ENCODE measurements at places on chromosomes 7 and 10. TPM values are rescaled to one million over a fixed set of nuclear protein-coding genes. Genes with fewer than 3 reads are reported as not detected.

Gene ZNF239
- not detected for total RNA-seq

GRCh38 chr10:77932016-77932715 is 5.6 kb upstream of the DLG5 start:
- no peak overlapping the region for H3K27ac ChIP-seq
- DNase-seq = no peak
- H3K4me3 ChIP-seq = no peak overlapping the region
- peaks cover 6% of the 10 kb centered on the region for H3K4me1 ChIP-seq
- no peaks in the 10 kb centered on the region for H3K36me3 ChIP-seq

DNA sequence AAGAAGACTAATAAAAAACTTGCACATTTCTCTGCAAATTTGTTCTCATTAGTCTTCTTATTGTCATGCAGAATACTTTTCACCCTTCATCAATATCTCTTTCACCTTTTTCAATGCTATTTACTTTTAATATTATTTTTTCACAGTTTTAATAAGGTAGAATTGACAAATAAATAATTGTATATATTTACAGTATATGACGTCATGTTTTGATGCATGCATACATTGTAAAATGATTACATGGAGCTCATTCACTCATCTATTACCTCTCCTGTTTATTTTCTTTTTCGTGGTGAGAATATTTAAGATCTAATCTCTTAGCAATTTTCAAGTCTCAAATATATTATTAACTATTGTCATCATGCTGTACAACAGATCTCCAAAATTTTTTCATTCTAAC is 658.2 kb upstream of the MKI67 start:
- H3K4me1 ChIP-seq = no peaks in the 10 kb centered on the region
- DNase-seq = no peak
- H3K4me3 ChIP-seq = no peak overlapping the region
- no peaks in the 10 kb centered on the region for H3K36me3 ChIP-seq

DNA sequence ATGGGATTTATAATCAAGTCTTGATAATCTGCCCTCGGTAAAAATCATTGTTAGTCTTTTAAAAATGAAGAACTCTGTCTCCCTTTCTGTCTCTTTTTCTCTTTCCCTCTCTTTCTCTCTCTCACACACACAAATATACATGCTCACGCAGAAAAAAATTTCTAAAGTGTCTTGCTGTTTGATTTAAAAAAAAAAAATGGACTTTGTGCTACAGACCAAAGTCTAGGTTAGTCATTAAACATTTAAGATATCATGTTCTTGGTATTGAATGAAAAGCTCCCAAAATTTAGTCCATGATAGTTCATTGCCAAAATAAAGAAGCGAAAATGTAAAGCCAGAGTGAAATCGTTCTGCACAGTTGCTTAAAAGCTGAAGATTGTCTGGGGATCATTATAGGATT is 665.8 kb downstream of the SORCS1 start:
- H3K36me3 ChIP-seq = no peaks in the 10 kb centered on the region
- H3K4me1 ChIP-seq = no peaks in the 10 kb centered on the region
- no peak for DNase-seq
- no peak overlapping the region for H3K27ac ChIP-seq

- DNase-seq = no peak
- H3K4me3 ChIP-seq = no peak overlapping the region
- no peaks in the 10 kb centered on the region for H3K27me3 ChIP-seq
Measured at GRCh38 chr7:151650161-151650560, 130.5 kb upstream of the RHEB start.
